ENCODE measurements at places on chromosomes 3 and 15.

GRCh38 chr3:48915296-48915695 is 3.3 kb upstream of the ARIH2 start:
- no peak for DNase-seq

DNA sequence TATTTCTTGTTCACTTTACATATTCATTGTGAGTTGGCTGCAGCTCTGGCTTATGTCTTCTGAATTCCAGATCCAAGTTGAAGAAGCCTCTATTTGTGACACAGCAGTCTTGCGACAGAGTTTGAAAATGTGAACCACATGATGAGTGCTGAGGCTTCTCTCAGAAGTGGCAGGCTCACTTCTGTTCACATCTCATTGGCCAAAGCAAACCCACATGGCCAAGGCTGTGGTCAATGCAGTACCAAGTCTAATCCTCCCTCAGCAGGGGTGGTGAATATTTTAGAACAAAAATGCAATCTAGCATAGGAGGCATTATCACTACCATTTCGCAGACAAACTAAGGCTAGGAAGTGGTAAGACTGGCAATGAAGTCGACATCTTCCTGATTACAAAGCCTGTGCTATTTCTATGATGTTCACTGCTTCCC is 45.2 kb downstream of the CDCP1 start:
- DNase-seq, result peak; percentile 20

DNA sequence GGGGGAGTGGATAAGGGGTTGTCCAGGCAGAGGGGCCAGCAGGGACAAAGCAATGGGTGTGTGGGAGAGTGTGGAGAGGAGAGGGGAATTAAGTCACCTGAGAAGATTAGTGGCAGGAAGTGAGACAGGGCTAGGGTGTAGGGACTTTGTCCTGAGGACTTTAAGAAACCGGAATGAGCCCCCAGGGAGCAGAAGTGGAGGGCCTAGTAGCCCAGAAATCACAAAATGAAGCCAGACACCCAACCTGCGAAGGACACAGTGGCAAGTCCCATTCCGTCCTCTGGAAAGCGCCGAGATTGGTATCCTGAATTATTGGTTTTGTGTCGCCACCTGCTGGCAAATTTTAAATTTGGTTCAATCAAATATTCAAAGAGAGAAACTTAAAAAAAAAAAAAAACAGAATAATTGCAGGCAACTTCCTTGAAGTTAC is 78.0 kb upstream of the SLC25A36 start:
- peak; percentile 37 for DNase-seq

DNA sequence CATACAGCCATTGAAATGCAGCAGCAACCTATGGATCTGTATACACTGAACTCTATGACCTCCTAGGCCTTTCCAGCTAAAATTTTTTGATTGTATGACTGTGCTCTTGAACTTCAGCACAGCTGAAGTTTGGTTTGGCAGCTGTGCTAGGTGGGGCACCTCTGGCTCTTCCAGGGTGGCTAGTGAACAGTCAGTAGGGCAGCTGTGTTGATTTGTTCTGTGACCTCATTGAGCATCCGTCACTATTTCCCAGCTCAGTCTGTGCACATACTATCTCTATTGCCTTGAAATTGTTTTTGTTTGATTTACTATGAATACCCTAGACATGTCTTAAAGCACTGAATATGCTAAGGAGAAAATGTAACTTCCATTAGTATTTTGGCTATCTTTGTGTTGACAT is 363.2 kb upstream of the NAALADL2 start:
- no peak for DNase-seq

DNA sequence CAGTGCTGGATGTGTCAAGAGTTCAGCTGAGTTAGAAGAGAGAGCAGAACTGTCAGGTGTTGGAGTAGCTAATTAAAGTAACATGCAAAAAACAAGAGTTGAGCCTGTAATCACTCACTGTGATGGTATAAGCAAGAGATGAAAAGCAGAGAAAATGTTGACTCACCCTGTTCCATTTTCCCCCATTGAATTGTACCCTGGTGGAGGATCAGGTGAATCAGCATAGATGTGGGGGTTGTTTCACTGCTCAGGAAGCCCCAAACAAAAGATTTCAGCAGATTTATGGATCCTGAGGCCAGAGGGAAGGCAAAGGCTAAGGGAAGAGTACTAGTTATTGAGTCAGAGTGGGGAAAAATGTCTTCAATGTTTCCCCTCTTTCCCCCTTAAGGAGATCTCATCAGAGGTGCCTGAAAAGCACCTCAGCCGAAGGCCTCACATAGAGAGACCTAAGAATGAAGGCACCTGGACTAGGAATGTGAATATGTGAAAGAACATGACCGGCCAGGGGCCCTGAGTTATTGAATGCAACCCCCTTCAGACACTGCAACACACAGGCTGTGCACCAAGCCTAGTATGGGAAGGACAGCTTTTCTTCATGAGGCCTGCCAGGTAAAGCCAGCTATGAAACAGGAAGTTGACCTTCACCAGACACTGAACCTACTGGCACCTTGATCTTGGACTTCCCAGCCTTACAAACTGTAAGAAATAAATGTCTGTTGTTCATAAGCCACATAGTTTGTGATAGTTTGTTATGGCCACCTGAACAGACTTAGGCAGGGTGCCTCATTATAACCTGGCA is 90.1 kb downstream of the TMCO5A start:
- DNase-seq, result no peak

DNA sequence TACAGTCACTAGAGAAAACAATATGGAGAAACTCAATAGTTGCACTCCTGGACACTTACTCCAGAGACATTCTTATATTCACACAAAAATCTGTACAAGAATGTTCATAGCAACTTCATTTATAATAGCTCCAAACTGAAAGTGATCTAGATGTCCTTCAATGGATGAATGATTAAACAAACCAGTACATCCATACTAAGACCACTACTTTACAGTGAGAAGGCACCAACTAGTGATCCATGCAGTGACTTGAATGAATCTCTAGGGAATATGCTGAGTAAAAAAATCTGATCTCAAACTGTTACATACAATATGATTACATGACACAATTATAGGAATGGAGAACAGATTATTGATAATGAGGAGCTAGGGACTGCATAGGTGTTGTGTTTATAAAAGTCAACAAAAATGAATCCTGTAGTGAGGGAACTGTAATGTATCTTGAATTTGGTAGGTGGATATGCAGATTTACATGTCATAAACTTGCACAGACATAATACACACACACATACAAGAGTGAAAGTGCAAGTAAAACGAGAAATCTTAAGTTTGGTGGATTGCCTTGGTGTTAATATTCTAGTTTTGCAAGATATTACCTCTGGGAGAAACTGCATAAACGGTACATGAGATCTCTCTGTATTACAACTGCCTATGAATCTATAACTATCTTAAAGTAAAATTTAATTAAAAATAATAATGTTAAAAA is 85.7 kb downstream of the SPATA16 start:
- no peak for DNase-seq

DNA sequence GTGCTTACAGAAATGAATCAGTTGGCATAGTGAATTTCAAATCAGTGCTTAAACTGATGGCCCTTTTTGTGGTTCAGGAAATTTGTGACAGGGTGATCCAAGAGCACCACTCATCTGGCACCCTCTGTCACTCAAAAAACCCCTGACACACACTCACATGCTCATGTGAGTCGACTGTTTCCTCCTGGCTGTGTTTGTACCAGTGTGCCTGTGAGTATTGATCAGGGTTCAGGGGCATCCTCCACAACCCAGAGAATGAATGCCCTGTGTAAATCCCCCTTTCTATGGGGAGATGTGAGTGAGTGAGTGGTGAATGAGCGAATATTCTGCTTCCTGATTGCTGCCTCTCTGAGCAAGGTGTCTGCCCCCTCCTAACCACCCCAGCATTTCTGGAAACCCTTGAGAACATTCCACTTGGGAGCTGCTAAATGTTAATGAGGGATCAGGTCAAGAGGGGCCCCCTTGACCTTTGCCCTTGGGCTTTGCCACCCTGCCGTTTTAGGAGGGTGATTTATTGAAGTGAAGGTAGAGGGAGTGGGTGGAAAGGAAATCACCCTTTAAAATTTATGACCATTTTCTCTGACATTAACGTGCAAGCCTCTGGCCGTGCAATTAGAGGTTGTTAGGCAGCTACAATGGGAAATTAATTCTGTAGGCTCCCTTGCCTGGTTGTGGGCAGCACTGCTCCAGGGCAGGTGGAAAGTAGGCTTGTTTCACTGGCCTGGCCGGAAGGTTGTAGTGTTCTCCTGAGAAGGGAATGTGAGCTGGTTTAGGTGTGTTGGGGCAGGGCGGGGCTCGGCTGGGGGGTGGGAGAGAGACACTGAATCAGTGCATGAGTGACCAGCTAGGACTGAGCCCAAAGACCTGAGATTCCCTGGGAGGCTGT is 87.2 kb downstream of the SLCO3A1 start:
- DNase-seq, result no peak

DNA sequence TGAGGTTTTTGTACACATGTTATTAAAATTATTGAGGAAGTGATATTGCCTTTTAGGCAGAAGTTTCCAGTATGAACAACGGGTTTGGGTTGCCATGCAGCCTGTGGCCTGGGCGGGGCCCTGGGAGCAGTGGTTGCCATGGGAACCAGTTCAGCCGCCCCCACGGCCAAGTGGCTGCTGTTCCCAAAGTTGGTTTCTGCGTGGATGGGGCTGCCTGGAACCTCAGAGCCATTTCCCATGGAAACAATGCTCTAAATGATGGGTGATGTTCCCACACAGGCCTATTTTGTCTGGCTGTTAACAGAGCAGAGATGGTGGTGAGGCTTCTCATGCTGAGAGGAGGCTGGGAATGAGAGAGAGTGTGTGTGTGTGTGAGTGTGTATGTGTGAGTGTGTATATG is 19.5 kb downstream of the MRAS start:
- DNase-seq, result no peak

GRCh38 chr15:77186594-77187011 is 115.7 kb upstream of the TSPAN3 start:
- peak; percentile 33 for DNase-seq

DNA sequence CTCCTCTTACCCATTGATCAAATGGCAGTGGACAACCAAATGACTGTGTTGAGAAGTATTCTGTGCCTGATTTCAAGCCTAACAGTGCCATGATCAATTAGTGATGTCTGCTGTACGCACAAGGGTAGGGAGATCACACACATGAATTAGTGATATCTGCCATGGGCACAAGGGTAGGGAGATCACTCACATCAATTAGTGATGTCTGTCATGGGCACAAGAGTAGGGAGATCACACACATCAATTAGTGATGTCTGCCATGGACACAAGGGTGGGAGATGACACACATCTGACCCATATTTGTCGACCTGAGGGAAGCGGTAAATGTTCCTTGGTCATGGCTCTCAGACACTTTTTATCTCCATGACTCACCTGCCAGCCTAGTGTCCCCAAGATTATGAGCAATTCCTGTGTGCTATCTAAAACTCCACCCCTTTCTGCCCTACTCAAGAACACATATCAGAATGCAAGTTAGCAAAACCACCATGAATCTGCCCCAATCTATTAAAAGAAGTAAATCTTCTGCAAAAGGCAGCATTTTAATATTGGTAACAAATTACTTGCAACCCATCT is 165.0 kb downstream of the NTRK3 start:
- no peak for DNase-seq

DNA sequence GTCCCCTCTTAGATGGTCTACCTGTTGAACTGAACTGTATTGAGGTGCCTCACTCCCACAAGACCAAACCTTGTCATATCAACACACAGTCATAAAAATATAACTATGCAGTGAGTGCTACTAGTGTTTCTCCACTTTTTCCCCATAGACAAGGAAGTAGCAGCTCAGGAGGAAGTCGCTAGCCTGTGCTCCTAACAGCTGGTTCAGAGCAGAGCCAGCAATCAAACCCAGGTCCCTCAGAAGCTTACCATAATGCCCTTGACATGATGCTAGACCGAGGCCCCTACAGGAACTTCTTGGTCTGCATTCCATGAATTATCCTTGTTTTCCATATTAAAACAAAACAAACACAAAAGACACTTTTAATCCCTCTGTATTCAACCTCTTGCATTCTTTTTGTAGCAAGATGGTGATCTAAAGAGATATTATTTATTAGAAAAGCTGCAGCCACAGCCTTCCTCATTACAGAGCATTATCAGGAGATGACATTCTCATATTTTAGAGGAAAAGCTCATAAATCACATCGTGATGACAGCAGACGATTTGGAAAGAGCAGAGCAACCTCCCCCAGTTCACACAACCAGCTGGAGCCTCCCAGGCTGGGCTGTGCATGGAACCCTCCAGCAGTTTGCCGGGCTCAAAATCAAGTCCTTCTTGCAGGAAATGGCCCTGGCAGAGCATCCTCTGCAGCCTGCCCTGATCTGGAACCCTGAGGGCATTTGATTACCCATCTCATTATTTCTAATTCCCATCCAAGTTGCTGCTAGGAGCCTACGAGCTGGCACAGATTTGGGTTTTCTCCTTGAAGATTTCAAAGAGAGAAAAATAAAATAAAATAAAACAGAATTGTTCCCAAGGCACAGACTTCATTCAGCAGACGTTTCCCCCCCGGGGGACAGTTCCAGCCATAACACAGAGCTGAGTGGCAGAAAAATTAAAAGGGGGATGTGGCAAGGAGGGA is 118.8 kb downstream of the SRGAP3 start:
- DNase-seq, result no peak

- DNase-seq, result no peak
Measured at GRCh38 chr3:150098621-150099020, 127.9 kb upstream of the PFN2 start.

DNA sequence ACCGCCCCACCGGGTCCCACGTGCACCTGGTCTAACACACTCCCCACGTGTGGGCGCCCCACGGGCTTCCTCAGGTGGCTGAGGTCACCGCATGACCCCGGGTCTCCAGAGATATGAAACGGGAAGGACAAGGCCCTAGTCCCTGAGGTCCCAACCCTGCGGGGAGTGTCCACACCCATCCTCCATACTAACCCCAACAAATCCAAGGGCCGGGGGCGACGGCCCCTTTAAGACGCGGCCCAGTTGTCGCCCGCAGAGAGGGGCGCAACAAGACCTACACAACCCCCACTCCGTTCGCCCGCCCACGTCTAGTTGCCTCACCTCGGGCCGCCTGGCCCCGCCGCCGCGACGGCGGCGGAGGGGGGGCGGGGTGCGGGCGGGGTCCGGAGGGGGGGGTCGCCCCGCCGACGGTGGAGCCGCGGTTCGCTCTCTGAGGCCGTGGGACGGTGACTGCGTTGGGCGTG is 396 bp downstream of the INO80 start:
- DNase-seq, result peak; percentile 39

- DNase-seq, result no peak
Measured at GRCh38 chr3:81497572-81498251, 263.7 kb downstream of the GBE1 start.

- peak; percentile 67 for DNase-seq
Measured at GRCh38 chr3:123686251-123686650, 101.4 kb upstream of the HACD2 start.

DNA sequence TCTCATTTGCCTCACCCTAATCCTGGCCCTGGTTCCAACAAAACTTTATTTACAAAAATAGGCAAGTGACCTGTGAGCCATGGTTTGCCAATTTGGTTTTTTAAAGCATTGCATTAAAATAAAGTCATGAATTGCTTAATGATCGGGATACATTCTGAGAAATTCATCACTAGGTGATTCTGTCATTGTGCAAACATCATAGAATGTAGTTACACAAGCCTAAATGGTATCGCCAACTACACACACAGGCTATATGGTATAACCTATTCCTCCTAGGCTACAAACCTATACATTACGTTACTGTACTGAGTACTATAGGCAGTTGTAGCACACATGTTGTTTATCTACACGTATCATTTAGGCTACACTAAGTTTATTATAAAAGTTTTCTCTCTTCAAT is 45.9 kb upstream of the SSR3 start:
- DNase-seq, result no peak

- DNase-seq, result no peak
Measured at GRCh38 chr3:279325-279724, 82.8 kb downstream of the CHL1 start.
